ENCODE measurements at places on chromosomes 2 and 18. TPM values are rescaled to one million over a fixed set of nuclear protein-coding genes. Genes with fewer than 3 reads are reported as not detected.

DNA sequence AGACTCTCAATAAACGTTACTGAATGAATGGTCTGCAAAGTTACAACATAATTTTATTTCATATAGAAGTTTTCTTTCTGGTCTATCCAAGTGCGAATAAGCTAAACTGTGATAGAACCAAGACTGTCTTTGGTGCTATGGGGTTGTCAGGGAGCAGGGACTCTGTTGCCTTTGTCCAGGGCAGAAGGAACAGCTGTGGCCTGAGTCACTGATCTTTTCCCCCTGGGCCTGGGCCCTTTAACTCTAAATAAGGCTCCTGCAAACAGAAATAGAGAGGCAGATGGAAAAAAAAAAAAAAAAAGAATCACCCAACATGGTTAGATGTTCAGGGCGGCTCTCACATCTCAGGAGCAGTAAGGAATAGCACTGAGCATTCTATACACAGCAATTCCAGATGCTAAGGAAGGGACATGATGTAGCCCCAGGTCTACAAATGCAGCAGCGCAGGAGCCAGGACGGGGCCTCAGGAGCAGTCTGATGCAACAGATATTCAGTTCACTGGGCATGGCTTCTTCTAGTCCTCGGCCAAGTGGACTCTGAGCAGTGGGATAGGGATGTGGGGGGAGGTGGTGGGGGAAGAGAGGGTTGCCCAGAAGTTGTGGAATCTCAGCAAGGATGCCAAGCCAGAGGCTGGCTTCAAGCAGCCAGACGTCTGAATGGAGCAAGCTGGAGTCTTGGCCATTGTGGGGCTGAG is 247.1 kb upstream of the SIX2 start:
- no peak overlapping the region for H3K4me3 ChIP-seq
- H3K4me1 ChIP-seq: no peaks in the 10 kb centered on the region
- no peak overlapping the region for H3K27ac ChIP-seq
- DNase-seq: no peak

GRCh38 chr2:226114436-226114835 is 685.2 kb downstream of the IRS1 start:
- no peak overlapping the region for H3K4me3 ChIP-seq
- no peak overlapping the region for H3K27ac ChIP-seq
- H3K36me3 ChIP-seq: no peaks in the 10 kb centered on the region
- no peaks in the 10 kb centered on the region for H3K27me3 ChIP-seq

- no peaks in the 10 kb centered on the region for H3K27me3 ChIP-seq
- no peak overlapping the region for H3K27ac ChIP-seq
- no peaks in the 10 kb centered on the region for H3K4me1 ChIP-seq
- no peak overlapping the region for H3K4me3 ChIP-seq
These were observed 69.6 kb downstream of the TRAPPC12 start for GRCh38 chr2:3449086-3449485.

DNA sequence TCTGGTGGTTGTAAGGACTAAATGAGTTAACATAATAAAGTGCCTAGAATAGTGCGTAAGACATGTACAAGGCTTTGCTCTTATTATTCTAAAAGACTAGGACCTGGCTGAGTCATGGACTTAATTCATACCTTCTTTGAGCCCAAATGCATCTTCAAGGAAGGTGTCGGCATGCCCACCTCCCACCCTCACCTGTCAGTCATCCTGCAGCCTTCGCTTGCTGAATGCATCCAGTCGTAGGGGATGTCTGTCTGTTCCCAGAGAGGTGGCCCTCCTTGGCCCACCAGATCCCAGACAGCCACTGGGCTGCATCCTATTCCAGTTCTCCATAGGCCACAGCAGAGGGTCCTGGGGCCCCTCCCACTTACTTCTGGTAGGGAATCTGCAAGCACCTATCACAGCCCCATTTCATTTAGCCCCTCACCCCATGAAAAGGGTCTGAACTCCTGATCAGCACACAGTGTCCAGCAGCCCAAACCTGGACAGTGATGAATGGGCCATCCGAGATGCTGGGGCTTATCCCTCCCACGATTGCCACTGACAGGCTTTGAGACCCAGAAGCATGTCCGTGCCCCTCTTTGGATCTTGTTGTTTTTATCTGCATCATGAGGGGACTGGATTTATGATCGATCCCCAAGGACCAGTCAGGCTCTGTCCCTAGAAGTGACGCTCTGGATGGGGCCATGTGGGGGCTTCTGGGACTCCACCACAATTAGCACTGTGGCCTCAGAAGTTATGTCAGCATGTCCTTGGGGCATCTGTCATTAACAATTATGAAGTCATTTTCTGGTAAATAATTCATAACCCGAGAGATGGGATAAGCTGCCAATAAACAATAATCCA is 101.1 kb downstream of the KLHL29 start:
- no peak overlapping the region for H3K27ac ChIP-seq
- no peak for DNase-seq
- peaks cover 43% of the 10 kb centered on the region for H3K4me1 ChIP-seq
- H3K4me3 ChIP-seq: no peak overlapping the region
- H3K36me3 ChIP-seq: no peaks in the 10 kb centered on the region

GRCh38 chr2:182971820-182972547 is 66.3 kb downstream of the NCKAP1 start:
- no peak overlapping the region for H3K27ac ChIP-seq
- H3K4me3 ChIP-seq: no peak overlapping the region
- DNase-seq: no peak
- H3K27me3 ChIP-seq: no peaks in the 10 kb centered on the region

The KCNJ3 gene
- not detected for total RNA-seq

The TDRD15 gene
- total RNA-seq: not detected
